ENCODE measurements at places on chromosomes 1 and 21.

DNA sequence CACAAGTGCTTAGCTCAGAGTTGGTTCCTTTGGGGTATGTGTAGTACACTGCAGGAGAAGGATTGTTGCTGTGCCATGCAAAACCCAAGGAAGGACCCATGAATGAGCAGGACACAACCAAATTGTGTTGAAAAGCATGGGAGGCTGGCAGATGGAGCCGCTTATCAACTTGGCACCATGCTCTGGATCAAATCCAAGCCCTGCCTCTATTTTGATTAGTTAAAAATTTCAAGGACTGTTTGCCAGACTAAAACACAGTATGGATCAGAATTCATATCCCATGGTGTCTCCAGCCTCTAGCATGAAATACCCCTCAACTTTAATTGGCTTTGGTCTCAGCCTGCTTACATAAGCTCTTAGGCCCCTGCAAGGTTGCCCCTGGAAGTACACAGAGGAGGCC lies 27.8 kb downstream of the CCDC185 start:
- no peak for DNase-seq

- no peak for DNase-seq
Observed at GRCh38 chr1:154348429-154349076, 23.2 kb downstream of the ATP8B2 start.

- DNase-seq, result no peak
Observed at GRCh38 chr1:17719874-17720273, 35.3 kb upstream of the ACTL8 start.

GRCh38 chr1:157469752-157470675 lies 82.3 kb downstream of the FCRL5 start:
- DNase-seq, result no peak

- no peak for DNase-seq
Observed at GRCh38 chr1:45177452-45177851, 29.0 kb downstream of the ZSWIM5 start.

Measured in nucleus accumbens (tissue), 56 donors.